ENCODE measurements at places on chromosomes 2 and 18.
A peak's percentile ranks its signal among the peaks of the same experiment; 100 is the strongest.

- DNase-seq, result no peak
These were observed 582.8 kb downstream of the ZEB2 start for GRCh38 chr2:143936848-143937722.

GRCh38 chr2:176455816-176456291 lies 186.6 kb downstream of the MTX2 start:
- DNase-seq, result no peak

- no peak for DNase-seq
These were observed 60.4 kb downstream of the GLI2 start for GRCh38 chr2:120796094-120796493.

GRCh38 chr18:21534327-21534726 lies 66.2 kb downstream of the ESCO1 start:
- no peak for DNase-seq

GRCh38 chr2:69693775-69694450 lies 48.0 kb upstream of the ANXA4 start:
- no peak for DNase-seq

GRCh38 chr18:34977838-34978532 lies 63.2 kb upstream of the MAPRE2 start:
- no peak for DNase-seq

GRCh38 chr2:53949457-53949856 lies 21.3 kb downstream of the PSME4 start:
- no peak for DNase-seq

GRCh38 chr2:55809875-55810621 lies 113.5 kb downstream of the EFEMP1 start:
- DNase-seq, result peak; percentile 54

GRCh38 chr18:13657974-13658373 lies 68.4 kb downstream of the FAM210A start:
- no peak for DNase-seq

- DNase-seq, result no peak
These were observed 608 bp downstream of the CDH7 start for GRCh38 chr18:65751155-65752085.

- no peak for DNase-seq
These were observed 165.2 kb downstream of the DYSF start for GRCh38 chr2:71618327-71619113.

DNA sequence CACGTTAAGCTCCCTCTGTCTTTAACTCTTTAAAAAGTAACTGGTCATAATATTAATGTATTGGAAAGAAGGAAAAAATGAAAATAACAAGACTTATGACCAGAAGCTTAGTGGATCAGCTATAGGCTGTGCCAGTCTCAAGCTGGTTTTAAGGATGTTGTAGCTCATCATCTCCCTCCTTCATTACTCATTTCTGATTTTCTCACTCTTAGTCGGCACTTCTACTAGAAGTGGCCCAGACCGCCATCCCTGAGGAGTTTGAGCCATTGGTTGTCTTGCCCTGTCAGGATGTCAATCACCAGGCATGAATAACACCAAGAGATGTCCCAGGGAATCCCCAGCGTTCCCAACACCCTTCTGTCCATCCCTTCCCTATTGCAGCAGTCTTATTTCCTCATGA lies 151.5 kb downstream of the ASXL3 start:
- no peak for DNase-seq

DNA sequence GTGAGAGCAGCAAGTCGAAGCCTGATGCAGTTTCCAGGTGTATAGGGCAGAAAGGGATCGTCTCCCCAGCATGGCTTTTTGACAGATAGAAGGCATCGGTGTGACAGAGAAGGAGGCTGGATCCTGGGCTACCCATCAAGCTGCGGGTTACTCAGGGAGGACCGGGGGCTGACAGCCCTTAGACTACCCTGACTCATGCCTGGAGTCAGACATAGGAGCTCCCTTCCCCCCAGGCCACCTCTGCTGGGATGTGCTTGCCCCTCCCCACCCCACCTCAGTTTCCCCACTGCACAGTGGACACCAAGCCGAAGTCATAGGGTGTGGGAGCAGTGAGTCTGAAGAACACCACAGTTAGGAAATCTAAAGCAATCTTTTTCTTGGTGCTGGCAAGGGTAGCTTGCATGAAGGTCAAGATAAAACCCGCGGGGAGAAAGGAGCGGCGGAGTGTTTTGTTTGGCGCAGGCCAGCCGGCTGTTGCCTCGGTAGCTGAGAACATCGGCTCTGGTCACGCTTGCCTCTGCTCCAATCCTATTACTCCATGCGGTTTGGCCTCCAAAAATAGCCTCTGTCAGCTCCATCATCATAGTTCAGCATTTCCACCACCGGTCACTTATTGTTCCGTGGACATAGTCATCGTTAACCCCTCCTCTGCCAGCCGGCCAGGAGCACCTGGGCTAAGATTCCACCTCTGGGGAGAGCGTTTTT lies 169.2 kb upstream of the GLI2 start:
- no peak for DNase-seq

GRCh38 chr2:47868611-47869352 lies 37.5 kb downstream of the FBXO11 start:
- DNase-seq, result no peak

DNA sequence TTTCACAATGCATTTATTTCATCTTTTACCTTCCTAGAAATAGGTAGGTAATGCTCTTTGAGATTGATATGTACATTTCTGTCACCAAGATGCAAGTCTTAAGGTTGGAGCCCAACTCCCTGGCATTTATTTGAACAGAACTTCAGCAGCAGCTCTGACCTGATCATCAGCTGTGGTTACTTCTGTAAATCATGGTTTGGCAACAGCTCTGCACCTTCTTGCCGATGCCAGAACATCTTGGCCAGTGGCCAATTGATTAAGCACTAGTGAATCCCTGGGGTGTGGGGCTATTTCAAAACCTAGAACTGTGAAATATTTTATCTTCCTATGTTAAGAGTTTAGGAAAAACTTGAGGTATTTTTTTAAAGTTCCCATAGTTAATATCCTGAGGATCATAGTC lies 124.8 kb upstream of the NYAP2 start:
- no peak for DNase-seq

GRCh38 chr2:21268878-21269224 lies 145.1 kb downstream of the TDRD15 start:
- no peak for DNase-seq

- no peak for DNase-seq
These were observed 714 bp upstream of the SCN9A start for GRCh38 chr2:166376488-166376828.

DNA sequence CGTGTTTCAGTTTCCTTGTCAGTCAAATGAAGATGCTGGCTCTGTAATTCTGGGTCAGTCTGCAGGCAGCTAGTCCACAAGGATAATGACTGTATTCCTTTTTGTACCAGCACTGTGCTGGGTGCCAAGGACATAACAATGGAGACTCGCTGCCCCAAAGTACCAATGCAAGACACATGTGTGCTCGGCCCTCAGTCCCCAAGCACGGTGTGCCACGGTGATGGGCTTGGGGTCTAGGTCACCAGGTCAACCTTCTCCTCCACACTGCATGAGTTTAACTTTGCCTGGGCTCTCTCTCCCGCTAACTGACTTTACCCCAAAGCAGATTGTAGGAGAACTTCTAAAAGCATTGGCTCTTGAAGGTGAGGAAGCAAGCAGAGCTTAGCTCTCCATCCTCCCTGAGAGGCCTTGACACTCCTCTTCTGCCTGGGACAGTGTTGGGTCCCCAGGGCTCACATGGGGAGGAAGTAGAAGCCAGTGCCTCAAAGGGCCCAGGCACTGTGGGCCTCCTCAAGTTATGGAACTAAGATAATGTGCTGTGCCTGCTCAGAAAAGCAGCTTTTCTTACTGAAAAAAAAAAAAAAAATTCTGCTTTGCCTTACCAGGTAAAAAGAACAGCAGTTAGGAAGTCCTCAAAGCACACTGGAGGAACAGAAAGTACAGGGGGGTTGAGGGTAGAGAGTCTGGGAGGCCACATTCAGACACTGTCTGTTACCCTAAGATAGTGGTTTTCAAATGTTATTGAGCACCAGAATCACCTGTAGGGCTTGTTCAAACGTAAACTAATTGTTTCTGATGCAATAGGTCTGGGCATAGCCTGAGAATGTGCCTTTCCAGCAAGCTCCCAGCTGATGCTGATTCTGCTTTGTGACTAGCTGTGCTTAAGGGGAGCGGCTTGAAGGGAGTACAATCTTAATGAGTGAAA lies 276.4 kb upstream of the CXCR4 start:
- no peak for DNase-seq

DNA sequence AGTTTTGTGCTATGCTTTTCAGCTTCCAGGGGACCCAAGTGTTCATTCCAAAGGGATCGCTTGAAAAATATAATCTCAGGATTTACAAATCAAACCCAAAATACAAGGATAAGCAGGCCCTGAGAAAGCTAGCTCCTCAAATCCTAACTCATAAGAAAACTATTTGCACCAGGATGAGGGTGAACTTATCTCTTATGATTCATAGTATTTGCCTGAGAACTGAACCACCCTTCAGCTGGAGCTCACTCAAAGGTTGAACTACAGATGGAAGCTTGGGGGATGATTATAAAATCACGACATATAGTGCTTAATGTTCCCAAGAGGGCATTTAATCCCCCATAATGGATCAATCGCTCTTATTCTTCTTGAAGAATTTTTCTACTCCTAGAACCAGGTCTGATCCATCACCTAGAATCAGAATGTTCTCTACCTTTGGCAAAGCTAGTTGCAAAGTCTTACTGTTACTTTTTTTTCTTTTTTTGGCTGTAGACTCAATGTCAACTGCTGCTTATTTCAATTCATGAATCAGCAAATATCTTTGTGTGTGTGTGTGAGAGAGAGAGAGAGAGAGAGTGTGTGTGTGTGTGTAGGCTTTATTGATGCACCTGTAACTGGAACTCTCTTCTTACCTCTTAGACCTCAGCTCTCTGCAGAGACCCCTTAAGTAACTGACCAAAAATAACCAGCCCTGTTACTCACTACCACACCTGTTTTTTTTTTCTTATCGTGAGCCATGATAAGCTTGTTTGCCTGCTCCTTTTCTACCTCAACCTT lies 44.8 kb downstream of the ARL4C start:
- peak; percentile 78 for DNase-seq

GRCh38 chr2:123502931-123503330 lies 522.2 kb upstream of the CNTNAP5 start:
- DNase-seq, result no peak

DNA sequence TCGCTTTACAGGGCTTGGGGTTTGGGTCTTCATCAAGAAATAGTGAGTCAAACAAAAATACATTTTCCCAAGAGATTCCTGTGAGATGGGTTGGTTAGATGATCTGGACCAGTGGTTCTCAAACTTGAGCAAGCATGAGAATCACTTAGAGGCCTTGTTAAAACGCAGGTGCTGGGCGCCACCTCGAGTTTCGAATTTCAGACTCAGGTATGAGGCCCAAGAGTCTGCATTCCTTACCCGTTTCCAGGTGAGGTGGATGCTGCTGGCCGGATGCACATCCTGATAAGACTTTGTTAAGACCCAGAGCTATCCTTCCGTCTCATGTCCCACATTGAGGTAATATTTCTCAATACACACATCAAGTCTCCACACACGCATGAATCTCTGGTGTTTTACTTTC lies 707.8 kb upstream of the SALL3 start:
- DNase-seq, result no peak

- no peak for DNase-seq
These were observed 911.6 kb downstream of the TDRD15 start for GRCh38 chr2:22035361-22035830.

DNA sequence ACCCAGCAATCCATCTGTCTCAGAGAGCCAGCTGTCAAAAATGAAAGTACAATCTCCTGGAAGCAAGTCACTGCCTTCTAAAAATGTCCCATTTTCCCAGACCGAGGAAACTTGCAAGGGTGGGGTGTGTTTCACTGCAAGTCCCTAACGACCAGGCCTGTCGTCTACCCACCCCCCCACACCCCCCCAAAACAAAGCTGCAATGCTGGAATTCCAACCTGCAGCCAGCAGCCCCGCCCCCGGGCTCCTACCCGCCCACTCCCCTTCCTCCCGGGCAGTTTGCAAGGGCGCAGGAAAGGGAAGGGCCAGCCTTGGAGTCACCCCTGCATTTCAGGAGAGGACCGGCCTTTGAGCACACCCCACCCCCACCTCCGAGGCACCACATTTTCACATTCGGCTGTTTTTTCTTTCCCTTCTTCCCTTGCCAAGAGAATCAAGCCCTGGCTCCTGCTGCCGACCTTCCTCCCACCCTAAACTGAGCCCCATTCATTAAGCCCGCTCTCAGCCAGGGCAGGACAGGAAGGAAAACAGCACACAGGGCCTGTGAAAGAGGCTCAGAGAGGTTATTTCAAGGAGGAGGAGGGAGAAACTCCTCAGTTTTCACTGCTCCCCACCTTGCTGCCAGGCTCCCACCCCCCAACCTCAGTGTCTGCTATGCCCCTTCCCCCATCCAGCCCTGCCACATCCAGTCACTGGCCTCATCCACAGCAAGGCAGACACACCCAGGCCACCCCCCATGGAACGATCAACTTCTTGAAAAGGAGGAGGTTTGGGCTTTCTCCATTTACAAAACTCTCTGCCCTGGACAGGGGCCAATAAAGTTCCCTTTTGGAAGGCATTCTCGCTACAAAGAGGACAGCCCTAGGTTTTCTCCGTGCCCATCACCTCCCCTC lies 11.3 kb downstream of the SMAD7 start:
- no peak for DNase-seq

- DNase-seq, result no peak
These were observed 425.7 kb downstream of the LRATD1 start for GRCh38 chr2:15058015-15058720.

- DNase-seq, result no peak
These were observed 906.0 kb upstream of the CHAC2 start for GRCh38 chr2:52861596-52861995.

DNA sequence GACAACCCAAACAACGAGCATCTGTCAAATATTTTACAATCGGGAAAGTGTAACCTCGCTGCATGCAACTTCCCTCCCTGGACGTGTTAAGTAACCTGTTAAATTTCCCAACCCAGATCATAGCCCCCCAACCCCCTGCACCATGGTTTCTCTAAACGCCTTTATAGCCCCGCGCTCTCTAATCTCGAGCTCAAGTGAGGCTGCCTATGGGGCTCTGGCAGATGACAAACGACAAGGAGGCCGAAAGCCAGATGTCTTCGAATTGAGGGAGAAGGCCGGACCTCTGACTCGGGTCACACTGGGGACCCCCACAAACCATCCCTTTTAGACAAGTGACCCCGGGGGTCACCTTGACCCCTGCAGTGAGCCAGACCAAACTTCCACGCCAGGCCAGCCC lies 526 bp downstream of the COX7A2L start:
- DNase-seq, result no peak

GRCh38 chr2:73175663-73176204 lies 26.6 kb upstream of the NOTO start:
- DNase-seq, result no peak
